ENCODE measurements at places on chromosomes 2 and 18. TPM values are rescaled to one million over a fixed set of nuclear protein-coding genes. Genes with fewer than 3 reads are reported as not detected.

DNA sequence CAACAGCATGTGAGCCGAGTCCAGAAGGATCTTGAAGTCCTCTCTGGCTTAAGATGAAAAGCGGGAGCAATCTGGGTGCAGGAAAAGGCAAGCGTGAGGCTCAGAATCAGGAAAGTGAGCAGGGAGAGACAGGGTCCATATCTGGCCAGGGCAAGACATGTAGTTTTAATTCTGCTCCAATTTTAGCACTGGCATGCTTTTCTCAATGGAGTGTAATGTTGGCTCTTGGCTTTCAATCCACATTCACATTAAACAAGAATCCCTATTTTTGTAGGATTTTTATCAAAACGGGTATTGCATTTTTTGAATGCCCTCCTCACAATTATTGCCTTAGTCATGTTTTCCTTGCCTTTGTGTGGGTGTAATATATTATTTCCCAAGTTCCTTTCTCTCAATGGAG is 6.0 kb downstream of the SPATA3 start:
- no peak for DNase-seq

- no peak for DNase-seq
These were observed 31.3 kb downstream of the NIFK start for GRCh38 chr2:121705390-121705789.

- no peak for DNase-seq
These were observed 11.6 kb downstream of the BMPR2 start for GRCh38 chr2:202387608-202388342.

GRCh38 chr2:74107071-74107470 is 40.6 kb downstream of the BOLA3 start:
- DNase-seq = no peak

GRCh38 chr2:23375448-23375847 is 9.5 kb upstream of the KLHL29 start:
- DNase-seq = no peak

Gene PROC
- not detected for total RNA-seq

Gene INHBB
- total RNA-seq = 7.1 TPM

Gene UNC50
- 27.9 TPM for total RNA-seq

Gene C2orf66
- total RNA-seq = not detected
